ENCODE measurements at places on chromosomes 6 and 20.

DNA sequence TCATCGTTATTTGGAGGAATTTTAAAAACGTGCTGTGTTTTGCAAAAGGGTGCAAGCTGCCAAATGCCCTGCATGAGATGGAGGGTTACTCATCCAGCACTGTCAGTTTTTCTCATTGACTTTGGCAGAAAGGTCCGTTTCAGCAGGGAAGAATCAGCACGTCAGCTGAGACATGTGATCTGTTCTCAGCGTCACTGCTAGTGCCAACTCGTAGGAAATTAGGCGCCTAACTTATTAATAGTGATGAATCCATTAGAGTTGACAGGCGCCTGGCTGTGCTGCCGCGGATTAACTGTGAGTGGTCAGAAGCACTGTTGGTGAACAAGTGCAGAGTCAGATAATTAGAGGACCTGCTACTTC is 175.5 kb upstream of the FOXQ1 start:
- DNase-seq: no peak

GRCh38 chr20:56426926-56427325 is 14.9 kb downstream of the CASS4 start:
- DNase-seq: no peak

GRCh38 chr20:60206259-60206658 is 248.0 kb downstream of the CDH26 start:
- peak; percentile 79 for DNase-seq

GRCh38 chr6:53752856-53753255 is 41.9 kb upstream of the LRRC1 start:
- no peak for DNase-seq

GRCh38 chr20:38892091-38892981 is 33.9 kb upstream of the FAM83D start:
- DNase-seq: no peak

Measured in islet precursor cell (in vitro differentiated cells).